ENCODE measurements at places on chromosomes 5 and 9. TPM values are rescaled to one million over a fixed set of nuclear protein-coding genes. Genes with fewer than 3 reads are reported as not detected.

- DNase-seq: no peak
These were observed 186.7 kb downstream of the C9orf50 start for GRCh38 chr9:129434187-129434586.

Gene MLANA
- not detected for total RNA-seq

DNA sequence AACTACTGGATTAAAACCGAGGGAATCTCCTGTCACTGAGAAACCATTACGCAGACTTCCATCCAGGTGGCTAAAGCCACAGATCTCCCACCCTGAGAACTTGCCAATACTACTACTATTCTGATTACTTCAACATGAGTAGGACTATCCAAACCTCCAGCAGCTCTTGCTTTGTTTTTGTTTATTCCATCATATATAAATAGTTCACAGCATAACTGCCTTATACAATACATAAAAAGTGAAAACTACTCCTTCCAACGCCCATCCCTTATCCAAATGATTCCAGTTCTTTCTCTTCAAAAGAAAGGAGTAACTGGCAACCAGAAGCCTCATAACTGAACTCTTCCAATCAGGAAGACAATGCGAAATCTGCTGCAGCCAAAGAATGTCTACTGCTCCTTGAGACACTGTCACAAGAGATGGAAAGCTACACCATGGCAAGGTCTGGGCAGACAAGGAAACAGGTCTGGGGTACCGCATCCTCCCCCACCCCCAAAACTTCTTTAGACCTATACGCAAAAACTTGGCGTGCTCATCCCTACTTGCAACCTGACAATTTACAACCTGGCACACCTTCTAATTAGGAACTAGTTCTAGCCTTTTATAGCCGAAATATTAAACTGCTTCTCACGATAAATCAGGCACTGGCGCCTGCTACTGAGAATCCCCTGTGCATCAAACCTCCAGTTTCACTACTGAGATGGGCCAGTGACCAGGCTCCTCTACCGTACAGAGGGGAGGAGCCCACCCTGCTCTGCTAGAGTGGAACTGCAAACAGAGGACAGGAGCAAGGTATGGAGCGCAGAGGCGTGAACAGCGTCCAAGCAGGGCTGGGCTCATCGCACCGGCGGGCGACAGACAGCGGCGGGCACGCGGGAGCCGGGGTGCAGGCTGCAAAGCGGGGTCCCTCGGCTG, 986 bp downstream of the PLPP1 start:
- DNase-seq: no peak

DNA sequence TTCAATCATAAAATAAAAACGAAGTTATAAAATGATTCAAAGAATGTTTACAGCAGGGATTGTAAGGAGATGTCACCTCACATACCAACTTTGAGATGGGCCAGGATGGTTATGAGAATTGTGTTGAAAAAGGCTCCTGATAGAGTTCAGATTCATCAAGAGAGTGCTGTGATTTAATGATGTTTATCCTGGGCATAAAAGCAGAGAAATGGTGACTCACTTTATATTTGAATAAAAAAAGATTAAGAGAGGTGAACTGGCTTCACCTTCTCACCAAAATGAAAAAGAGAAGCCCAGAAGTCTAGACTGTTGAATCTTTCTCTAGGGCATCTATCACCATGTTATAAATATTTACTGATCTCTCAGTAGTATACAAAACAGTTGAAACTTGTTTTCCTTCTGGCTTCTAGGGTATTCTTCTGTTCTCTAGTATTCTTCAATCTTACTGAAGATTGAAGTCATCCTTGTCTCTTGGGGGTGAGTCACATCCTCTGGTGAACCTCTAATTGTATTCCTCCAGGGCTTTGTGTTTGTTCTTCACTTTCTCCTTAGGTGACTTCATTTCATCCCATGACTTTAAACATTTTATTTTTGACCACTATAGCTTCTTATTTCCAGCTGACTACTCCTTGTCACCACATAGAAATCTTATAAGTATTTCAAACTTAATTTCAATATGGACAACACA, 1237.3 kb upstream of the C9orf72 start:
- DNase-seq: no peak

Gene GFI1B
- total RNA-seq: 6.5 TPM

GRCh38 chr5:109649318-109649717, 40.4 kb upstream of the MAN2A1 start:
- DNase-seq: no peak

DNA sequence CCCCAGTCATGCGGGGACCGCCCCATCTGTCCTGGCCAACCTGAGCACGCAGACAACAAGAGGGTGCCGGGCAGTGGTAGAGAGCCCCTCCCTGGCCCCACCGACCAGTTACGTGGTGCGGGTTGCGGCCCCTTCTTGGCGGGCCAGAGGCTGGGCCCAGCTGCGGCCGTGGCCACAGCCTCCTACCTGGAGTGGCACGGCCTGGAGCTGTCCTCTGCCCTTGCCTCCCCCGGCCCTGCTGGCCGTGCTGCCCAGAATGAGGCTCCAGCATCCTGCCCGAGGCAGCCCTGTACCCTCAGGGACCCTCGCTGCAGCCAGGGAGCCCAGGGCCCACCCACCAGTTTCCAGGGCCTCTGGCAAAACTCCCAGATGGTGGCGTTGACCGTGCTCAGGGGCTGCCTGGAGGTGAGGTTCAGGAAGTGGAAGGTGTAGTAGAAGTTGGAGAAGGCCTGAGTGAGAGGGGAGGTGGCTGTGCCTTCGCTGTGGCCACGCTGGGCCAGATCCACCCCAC, 5.7 kb downstream of the ENTPD8 start:
- no peak for DNase-seq

DNA sequence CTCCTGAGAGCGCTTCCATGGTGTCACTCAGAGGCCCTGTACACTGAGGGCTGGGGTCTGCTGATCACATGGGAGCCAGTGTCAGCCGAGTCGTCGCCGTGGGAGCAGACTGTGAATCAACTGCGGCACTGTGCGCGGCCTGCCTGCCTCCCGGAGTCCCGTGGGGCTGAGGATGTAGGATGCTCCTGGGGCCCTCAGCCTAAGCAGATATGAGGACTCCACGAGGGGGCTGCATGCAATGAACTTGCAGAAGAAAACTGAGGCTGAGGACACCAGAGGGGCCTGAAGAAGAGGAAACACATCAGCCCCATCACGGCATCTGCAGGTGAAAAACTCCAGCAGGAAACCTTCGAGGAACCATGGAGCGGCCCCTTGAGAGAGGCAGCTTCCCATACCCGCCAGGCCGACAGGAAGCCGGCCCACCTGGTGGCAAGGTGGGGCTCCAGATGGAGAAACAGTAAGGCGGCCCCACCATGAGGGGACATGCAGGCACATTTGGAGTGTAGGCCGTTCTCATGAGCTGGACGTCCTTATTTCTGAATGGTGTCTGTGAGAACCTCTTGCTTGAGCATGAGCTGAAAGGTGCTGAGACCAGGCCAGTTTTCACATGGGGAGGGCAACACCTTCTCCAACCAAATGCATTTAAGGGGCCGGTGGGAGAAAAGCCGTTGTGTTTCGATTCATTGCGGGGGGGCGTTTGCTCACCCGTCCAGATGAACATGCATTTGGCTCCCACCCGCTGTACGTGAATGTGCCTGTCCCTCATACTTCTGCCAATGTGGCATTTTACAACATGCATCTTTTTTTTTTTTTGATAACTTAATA, 35.2 kb upstream of the ADAMTS2 start:
- no peak for DNase-seq

DNA sequence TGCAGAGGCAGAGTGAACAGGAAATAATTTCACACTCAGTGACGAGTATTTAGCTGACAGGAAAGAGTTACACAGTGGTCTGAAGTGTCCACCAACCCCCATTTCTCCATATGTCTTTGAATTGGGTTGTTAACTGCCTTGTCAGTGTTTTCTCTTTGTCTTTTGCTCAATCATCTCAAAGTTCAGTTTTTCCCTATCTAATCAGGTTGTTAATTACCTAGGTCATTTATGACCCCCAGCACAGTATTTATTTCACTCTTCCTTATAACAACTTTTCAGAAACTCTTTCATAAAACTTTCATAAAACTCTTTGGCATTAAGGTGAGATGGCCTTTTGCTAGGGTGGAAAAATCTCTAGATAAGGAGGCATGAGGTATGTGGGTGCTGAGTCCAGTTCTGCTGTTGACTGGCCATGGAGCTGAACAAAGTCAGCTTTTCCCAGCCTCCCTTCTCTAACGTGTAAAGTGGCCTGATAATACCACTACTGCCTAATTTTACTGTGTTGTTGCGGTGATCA, 5.2 kb upstream of the ALDOB start:
- DNase-seq: no peak

GRCh38 chr5:166178411-166179080, 2112.9 kb upstream of the WWC1 start:
- no peak for DNase-seq

- no peak for DNase-seq
These were observed 7.3 kb downstream of the CDC26 start for GRCh38 chr9:113267911-113268566.

Gene SEMA4D
- 5.3 TPM for total RNA-seq

- DNase-seq: no peak
These were observed 102.2 kb downstream of the DEPDC1B start for GRCh38 chr5:60597572-60598320.

DNA sequence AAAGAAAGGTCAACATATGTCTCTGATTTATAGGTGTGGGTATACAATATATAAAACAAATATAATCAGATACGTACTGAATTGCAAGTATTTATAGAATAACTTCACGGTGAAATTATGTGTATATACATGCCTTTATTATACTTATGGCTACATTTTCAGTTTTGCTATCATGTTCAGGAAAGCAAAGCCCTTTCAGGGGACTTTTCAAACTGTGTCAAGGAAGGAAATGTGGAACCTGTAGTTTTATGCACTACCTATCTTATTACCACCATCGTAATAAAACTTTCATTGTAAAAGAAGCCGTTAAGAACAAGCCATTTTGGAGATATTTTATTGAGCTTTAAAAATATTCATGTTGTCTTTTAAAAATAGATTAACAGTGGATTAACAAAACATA, 257.2 kb downstream of the PJA2 start:
- DNase-seq: no peak

GRCh38 chr9:127081250-127082185, 40.9 kb downstream of the ANGPTL2 start:
- DNase-seq: no peak

Gene AHRR
- total RNA-seq: 2.6 TPM

DNA sequence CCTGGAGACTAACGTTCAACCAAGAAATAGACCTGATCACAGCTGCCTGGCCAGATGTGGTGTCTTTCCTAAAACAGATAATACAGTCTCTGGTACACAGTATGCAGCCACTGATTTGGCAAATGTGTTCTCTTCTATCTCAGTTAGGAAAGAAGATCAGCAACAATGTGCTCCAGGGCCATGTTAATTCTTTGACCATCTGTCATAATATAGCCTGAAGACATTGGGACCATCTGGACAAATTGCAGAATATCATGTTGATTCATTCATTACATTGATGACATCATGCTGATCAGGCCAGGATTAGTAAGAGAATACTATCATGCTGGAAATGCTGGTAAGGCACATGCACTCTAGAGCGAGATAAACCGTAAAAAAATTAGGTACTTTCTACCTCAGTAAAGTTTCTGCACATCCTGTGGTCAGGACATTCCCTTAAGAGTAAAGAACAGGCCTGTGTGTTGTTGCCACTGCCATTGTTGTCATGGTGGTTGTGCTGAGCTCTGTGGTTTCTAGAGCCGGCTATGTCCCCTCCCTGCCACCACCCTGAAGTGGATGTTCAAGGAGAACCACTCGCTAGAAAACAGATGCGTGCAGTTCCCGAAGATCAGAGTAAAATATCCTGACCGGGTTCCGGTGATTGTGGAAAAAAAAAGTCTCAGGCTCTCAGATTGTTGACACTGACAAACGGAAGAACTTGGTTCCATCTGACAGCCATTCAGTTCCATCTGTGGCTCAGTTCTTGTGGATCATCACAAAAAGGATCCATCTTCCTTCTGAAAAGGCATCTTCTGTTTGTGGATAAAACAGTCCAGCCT, 6.4 kb upstream of the JMY start:
- no peak for DNase-seq

- DNase-seq: no peak
These were observed 523.9 kb downstream of the DMRTA1 start for GRCh38 chr9:22970434-22970975.

DNA sequence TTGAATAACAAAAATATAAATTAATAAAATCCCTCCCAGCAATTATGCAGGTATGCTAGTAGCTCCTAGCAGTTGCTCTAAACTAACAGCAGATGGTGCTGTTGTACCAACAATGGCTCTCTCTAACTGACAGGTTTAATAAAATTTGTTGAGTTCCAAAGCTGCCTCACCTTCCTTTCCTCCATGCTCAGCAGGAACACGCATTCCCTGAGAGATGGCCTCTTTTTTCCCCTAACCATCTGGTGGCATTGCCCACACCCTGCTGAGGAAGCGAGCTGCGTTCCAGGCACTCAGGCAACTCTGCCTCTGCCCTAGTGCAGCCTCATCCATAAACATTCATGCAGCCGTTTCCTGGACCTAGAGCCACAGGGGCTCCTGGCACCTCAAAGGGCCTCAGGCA, 106.2 kb downstream of the KLHL3 start:
- peak; percentile 82 for DNase-seq

Gene TMEM171
- total RNA-seq: not detected

- DNase-seq: peak; percentile 45
These were observed 5.0 kb upstream of the SPINK14 start for GRCh38 chr5:148163345-148163744.

- DNase-seq: no peak
These were observed 196.3 kb upstream of the KLF4 start for GRCh38 chr9:107685901-107686300.

GRCh38 chr5:54415147-54415546, 40.4 kb upstream of the HSPB3 start:
- no peak for DNase-seq

DNA sequence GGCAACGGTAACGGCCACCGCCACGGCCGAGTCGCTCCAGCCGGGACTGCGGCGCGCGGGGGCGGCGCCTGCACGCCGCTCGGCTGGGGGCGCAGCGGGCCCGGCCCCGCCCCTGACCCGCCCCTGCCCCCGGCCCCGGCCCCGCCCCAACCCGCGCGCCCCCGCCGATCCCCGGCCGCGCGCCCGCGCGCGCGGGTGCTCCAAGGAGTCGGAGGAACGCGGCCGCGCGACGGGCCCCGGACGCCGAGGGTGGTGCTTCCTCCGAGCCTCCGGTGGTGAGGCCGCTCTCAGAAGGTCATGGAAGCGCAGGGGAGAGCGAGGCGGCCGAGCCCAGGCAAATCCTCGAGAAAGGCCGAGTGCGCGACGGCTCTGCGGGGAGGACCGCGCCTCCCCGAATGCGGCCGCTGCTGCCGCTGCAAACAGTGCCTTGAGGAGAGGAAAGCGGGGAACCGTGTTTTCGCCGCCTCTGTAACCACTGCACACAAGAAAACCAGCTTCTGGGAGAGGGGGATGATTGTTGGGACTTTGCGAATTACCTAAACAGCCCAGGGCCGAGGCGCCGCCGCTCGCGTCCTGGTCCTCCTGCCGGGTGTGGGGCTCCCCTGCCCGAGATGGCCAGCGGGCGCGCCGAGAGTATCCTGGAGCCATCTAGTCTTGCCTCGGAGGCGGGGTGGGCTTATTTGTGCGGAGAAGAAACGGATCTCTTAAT, at the start of gene LIFR:
TSS of gene LIFR (minus strand) at position 48 of the 709 bp plus-strand sequence. CDS start 25,999 bp downstream, outside the sequence.
- no peak for DNase-seq

Gene THBS4
- total RNA-seq: 3.9 TPM

Data from Karpas-422 (cell line).